ENCODE measurements at places on chromosomes 2 and 18.

GRCh38 chr18:3234457-3234856 lies 13.1 kb upstream of the MYL12A start:
- no peak for DNase-seq

- DNase-seq = no peak
Observed at GRCh38 chr2:186307871-186308270, 178.2 kb upstream of the ZC3H15 start.

GRCh38 chr18:13379930-13380690 lies 161.6 kb downstream of the LDLRAD4 start:
- DNase-seq = no peak

DNA sequence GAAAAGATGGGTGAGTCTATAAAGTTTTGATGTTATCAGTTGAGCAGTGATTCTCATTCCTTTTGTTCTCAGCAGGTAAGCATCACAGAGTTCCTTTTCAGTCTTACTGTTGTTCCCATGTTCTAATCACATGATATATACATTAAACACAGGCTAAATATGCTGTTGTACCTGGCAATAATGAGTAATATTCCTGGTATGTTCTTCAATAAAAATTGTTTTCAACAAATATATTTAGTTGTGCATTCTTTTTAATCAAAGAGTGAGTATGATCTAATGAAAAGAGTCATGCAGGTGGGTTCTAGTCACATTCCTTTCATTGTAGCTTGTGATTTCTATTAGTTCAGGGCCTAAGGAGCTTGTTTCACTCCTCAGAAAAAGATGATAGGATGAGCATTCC lies 288.3 kb upstream of the NETO1 start:
- DNase-seq = no peak

DNA sequence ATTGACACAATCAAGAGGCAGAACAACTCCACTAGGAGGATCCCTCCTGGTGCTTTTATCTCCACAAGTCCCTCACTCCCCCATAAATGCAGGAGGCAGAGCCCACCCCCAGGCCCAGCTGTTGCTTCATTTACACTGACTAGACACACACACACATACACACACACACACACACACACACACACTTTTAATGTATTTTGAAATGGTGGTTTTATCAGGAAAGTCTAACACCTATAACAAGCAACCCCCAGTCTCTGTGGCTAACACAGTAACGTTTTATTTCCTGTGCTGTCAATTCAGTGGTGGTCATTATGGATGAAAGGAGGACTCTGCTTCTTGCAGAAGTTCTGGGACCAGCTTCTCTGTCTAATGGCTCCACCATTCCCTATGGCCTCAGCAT lies 125.4 kb upstream of the FOSL2 start:
- no peak for DNase-seq

GRCh38 chr2:226754821-226755604 lies 44.6 kb downstream of the IRS1 start:
- DNase-seq = no peak

DNA sequence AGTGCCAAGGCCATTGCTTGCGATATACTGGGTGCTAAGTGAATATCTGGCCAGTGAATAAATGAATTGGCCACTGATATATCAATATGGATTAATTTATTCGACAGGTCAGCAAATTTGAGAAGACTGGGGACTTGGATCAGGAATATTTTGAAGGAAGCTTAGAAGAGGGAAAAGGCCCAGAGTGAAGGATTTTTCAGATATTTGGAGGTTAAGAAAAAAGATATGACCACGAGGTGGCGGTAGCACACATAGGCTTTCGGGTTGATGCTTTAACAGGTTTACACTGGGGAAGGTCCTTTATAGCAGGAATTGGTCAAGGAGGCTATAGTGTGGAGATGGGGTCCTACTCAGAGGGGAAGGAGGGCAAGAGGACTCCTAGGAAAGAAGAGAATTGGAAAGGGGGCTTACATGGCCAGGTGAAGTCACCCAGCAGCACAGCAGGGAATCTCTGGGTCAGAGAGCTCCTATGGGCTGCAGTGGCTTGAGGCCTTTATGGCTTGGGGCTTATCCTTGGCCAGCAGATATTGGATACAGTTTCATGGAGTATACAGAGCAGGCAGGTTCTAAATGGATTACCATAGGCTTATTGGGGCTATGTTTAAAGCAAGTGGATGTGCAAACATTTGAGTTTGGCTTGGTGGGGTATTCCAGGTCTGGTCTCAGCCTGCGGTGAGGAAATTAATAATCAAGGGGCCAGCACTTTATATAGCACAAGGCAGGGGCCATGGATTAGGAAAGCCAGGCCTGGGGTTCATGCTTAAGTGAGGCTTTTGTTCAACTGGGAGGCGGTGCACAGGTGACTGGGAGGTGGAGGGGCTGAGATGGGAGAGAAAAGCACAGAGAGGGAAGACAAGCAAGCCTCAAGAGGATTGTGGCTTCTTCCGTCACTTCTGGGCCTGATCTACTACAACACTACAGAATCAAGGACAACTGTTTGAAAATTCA lies 9.7 kb downstream of the IL1RN start:
- peak; percentile 49 for DNase-seq

- no peak for DNase-seq
Observed at GRCh38 chr18:30245766-30246455, 796.6 kb downstream of the DSC3 start.

DNA sequence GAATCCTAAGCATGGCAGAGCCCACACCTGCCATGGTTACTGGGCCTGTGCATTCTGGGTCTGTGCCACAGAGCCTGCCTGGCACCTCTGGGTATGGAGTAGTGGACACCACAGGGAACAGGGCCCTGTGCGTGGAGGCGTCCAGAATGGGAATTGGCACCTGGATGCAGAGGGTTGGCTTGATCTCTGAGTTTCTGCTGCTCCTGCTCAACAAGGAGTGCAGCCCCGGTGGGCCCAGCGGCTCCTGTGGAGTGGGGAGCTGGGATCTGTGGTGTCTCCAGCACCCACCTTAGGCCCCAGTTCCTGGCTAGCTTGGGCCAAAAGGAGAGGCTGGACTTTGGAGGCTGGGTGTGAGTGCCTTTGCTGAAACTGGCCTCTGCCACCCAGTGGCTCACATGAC lies 7.9 kb upstream of the ANKRD62 start:
- DNase-seq = no peak

GRCh38 chr2:46471-47345 lies at the start of gene FAM110C:
FAM110C (minus strand) TSS chr2:46505; CDS start chr2:46385, 120 bp downstream.
- DNase-seq = peak; percentile 68

Data from frontal cortex (tissue), 4 donors.